Activated CD8-positive, alpha-beta memory T cell treated with anti-CD3 and anti-CD28 coated beads for 1 hour (primary cell): ENCODE measurements at places on chromosomes 16 and 17.

DNA sequence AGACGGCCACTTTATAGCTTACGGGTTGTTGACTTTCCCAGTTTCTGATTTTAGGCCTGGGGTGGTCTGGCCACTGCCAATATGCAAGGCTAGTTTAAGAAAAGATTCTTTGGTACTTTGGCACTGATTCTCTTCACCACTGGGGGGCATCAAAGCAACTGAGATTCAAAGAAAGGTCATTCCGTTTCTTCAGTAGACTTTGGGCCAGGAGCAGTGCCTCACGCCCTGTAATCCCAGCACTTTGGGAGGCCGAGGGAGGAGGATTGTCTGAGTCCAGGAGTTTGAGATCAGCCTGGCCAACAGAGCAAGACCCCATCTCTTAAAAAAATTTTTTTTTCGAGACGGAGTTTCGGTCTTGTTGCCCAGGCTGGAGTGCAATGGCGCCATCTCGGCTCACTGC, 53.0 kb downstream of the RPA1 start:
- DNase-seq: no peak

- no peak for DNase-seq
Observed at GRCh38 chr17:47315451-47316266, 8.1 kb upstream of the EFCAB13 start.

DNA sequence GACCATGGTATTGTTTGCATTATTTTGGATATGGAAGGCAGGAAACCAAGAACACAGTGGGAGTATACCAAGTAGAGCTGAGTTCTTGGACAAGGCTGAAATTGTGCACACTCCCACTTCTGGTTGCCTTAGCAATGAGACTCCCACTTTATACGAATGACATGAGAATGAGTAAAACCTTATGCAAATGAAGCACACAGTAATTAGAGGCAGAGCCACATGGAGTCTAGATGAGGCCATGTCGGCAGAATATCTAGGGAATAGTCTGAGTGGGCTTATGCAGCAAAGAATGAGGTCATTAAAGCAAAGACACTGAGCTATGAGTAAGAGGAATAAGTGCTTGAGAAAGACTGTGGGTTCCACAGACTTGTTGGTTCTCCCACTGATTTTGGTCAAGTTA, 178.7 kb downstream of the GRIN2A start:
- no peak for DNase-seq

GRCh38 chr17:27986805-27987684, 55.4 kb upstream of the NLK start:
- DNase-seq: no peak

DNA sequence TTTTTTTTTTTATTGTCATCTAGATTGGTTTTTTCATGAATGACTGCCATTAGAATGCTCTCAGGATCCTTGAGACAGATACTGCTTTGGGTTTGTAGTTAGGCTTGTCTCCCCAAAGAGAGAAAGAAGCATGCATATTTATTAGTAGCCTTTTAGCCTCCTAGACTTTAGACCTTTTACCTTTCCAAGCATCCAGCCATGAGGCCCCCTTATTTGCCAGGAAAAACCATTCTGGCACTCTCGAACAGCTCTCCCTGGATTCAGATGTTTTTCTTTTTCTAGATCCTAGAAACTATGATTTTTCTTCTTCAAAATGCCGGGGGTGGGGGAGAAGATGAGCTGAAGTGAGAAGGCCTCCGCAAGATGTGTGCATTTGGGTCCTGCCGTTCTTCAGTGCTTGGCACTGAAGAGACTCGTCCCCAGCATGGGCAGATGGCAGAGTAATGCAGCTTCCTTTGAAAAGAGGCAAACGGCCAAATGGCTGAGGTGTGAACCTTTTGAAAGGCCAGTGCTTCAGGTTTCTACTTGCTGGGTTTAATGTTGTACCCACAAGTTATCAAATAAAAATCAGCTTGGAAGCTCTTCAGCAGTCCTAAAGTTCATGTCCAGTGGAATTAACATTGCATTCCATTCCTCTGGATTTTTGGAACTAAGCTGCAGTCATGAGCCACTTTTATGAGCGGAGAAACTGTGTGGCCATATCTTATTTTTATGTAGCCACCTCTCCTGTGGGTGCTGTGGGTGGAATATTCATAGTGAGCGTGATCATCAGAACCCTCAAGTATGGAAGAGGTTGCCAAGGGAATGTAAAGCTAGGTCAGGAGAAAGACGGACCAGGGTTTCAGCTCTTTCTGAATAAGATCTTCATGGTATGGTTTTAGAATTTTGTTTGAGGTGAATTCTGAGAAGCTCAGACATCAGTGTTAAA, 7.2 kb downstream of the SOCS7 start:
- no peak for DNase-seq

DNA sequence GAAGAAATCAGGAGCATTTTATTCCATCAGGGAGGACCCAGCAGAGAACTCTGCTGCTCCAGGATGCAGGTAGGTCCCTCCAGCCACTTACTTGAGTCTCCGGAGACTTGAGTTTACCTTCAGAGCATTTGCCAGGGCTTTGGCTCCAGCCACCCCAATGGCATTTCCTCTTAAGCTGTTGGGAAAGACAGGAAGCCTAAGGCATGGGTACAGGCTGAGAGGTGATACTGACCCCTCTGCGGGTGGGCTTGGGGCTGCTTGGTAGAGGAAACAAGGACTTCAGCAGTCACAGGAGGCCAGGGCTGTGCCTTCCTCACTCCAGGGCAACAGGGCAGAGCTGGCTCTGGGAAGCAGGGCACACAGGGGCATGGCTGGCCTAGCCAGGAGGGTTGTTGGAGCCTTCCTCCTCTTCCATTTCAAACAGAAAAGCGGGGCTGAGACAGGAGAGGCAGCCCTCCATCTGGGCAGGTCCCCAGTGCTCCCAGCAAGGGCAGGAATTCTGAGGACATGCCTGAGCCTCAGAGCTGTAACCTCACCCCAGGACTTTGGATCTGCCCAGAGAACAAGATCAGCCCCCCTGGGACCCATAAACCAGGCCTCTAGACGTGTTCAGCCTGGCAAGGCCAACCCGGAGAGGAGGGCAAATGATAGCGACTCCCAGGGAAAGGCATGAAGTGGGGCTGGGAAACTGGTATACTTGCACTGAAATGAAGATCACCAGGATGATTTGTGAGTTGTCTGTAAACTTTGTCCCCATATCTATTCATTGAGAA, 34.4 kb downstream of the NLRC3 start:
- no peak for DNase-seq

DNA sequence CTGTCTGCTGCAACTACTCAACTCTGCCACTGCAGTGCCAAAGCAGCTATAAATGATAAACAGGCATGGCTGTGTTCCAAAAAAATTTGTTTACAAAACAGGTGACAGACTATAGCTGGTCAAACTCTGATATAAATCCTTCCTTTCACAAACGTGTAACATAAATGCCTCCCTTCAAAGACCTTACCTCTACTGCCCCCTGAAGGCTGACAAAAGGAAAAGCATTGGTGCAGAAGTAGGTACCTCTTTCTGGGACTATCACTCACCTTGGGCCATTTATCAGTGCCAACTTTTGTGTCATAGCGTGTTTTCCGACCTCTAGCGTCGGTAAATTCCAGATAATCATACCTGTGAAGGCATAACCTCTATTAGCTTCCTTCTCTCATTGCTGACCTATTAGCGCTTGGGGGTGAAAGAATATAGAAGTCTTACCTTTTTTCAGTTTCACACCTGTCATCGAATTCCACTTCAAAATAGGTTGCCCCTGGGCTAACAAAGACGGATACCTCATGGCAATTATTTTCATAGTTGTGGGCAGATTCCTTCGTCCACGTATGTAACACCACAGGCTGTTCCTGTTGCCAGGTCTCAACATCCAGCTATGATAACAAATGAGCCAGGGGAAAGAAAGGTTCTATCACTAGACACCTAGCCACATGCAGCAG, 67.9 kb downstream of the ZZEF1 start:
- no peak for DNase-seq

- no peak for DNase-seq
Observed at GRCh38 chr16:77327717-77328116, 107.1 kb downstream of the ADAMTS18 start.

- DNase-seq: peak; percentile 40
Observed at GRCh38 chr16:75097941-75098901, 18.4 kb downstream of the LDHD start.

- no peak for DNase-seq
Observed at GRCh38 chr17:68600931-68601564, at the start of gene FAM20A. TSS of gene FAM20A (minus strand) at chr17:68601367. CDS start at chr17:68600666, 701 bp downstream.

DNA sequence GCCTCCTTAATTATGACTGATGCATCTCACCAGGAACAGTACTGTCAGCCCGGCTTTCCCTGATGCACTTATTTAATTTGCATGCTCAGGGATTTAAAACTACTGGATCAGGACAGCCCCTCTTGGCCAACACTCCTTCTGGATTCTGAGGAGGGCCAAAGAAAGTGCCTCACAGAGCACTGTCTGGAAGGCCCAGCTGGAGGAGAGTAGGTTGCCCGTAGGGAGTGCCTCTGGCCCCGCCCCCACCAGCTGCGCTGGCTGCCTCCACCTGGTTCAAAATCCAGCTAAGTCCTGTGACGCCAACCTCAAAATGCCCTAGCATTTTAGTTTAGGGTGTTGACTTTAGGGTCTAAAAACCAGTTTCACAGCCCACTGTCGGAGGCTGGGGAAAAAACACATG, 49.4 kb upstream of the SREBF1 start:
- DNase-seq: no peak

DNA sequence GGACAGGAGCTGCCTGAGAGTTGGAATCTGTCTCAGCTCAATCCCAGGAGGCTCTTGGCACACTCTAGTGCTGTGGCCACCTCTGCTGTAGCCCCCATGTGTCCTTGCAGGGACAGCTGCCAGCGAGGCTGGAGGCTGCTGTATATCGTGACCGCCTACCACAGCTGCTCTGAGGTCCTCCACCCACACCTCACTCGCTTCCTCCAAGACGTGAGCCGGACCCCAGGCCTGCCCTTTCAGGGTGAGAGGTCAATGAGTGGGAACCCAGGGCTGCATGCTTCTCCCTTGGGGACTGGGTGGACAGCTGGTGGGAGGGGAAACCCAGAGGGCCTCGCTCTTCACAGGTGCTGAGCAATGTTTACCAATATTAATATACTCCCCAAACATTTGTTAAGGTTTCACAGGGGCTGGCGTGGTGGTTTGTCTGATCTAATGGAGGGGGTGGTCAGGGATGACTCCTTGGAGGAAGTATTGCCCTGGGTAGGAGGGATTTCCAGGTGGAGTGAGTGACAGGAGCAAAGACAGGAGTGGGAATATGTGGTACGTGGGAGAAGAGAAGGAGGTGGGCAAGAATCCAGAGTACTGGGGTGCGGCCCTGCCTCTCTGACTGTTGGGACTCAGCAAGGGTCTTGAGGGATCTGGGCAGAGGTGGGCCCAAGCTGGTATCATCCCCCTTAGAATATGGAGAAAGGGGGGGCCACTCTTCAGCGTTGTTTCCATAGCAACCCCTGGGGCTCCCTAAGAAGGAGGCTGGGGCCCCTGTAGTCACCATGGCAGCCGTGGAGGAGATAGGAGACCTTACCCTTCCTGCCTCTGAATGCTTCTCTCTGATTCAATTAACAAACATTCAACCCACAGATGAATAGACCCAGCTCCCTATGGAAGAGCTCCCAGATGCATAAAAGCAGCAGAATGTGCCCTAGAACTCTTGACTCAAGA, 22.2 kb upstream of the ALKBH5 start:
- DNase-seq: no peak

GRCh38 chr17:64154313-64154695, 24.4 kb upstream of the ERN1 start:
- no peak for DNase-seq

- DNase-seq: no peak
Observed at GRCh38 chr17:27076814-27077213, 217.1 kb upstream of the WSB1 start.

- no peak for DNase-seq
Observed at GRCh38 chr17:40306395-40306794, 2.6 kb upstream of the RARA start.

GRCh38 chr17:4098521-4099209, 44.2 kb downstream of the ZZEF1 start:
- no peak for DNase-seq

- no peak for DNase-seq
Observed at GRCh38 chr17:7252176-7253043, at the start of gene ELP5. TSS of gene ELP5 (plus strand) at chr17:7252215. CDS start at chr17:7252551, 336 bp downstream.

- DNase-seq: no peak
Observed at GRCh38 chr17:48002266-48002915, 31.5 kb downstream of the CDK5RAP3 start.

GRCh38 chr16:6728381-6728780, 604.3 kb upstream of the RBFOX1 start:
- DNase-seq: no peak
